Stimulated activated CD4-positive, alpha-beta T cell treated with anti-CD3 and anti-CD28 coated beads, TNF-alpha, amount 100 ng/mL, for 4 hours (primary cell): ENCODE measurements at places on chromosomes 1 and 21.

DNA sequence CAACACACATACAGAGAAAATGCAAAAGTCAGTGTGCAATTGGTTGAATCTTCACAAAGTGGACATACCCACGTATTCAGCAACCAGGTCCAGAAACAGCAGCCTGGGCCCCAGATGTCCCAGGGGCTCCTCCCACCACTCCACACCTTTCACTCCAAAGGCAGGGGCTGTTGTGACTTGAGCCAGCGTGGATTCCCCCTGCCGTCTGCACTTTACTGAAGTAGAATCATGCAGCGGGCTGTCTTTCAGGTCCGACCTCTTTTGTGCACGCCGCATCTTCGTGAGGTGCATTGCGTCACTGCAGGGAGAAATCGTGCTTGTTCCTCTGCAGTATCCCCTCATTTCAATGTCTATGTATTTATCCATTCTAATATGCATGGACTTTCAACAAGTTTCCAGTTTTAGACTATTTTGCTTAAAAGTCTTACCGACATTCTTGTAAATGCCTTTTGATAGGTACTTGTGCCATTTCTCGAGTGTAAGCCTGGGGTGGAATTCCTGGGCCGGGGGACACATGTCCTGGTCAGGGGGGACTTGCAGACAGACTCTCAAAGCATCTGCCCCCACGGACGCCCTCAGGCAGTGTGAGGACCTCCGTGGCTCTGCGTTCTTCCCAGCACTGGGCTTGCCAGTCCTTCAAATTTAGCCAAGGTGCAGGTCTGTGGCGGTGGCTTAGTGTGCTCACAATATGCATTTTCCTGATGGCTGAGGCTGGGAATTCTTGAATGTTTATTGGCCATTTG lies 29.3 kb upstream of the ACTRT2 start:
- DNase-seq = no peak

DNA sequence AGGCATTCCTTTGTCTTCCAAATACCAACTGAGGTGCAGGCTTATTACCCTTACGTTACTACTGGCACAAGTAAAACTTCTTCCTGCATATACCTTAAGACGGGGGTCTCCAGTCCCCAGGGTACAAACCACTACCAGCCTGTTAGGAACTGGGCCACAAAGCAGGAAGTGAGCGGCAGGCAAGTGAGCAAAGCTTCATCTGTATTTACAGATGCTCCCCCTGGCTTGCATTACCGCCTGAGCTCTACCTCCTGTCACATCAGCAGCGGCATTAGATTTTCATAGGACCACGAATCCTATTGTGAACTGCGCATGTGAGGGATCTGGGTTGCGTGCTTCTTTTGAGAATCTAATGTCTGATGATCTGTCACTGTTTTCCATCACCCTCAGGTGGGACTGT lies 113.1 kb downstream of the SLC45A1 start:
- DNase-seq = no peak

GRCh38 chr1:39488793-39489566 lies 2.5 kb upstream of the BMP8A start:
- DNase-seq = no peak

GRCh38 chr1:7252411-7253117 lies 467.3 kb downstream of the CAMTA1 start:
- no peak for DNase-seq

GRCh38 chr1:15110867-15111230 lies 42.7 kb upstream of the TMEM51 start:
- DNase-seq = no peak

DNA sequence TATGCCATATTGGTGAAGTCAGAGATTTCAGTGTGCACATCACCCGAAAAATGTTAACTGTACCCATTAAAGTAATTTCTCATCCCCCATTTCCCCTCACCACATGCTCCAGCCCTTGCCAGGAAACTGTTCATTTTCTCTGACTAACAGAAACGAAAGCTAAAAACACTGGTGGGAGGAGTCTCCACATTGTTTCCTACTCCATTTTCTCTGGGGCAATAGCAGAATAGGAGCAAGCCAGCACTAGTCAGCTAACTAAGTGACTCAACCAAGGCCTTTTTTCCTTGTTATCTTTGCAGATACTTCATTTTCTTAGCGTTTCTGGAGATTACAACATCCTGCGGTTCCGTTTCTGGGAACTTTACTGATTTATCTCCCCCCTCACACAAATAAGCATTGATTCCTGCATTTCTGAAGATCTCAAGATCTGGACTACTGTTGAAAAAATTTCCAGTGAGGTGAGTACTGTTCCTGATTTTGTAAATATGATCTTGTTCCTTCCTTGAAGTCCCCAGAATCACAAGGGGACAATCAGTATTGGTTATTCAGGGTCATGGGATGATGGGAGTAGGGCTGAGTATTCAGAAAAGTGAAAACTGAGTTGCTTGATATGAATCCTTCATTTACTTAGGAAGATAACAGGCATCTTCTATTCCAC lies at the start of gene IFI16:
IFI16 (plus strand) TSS at position 204 of the 658 bp plus-strand sequence. CDS start 4,774 bp downstream, outside the sequence.
- DNase-seq = no peak

DNA sequence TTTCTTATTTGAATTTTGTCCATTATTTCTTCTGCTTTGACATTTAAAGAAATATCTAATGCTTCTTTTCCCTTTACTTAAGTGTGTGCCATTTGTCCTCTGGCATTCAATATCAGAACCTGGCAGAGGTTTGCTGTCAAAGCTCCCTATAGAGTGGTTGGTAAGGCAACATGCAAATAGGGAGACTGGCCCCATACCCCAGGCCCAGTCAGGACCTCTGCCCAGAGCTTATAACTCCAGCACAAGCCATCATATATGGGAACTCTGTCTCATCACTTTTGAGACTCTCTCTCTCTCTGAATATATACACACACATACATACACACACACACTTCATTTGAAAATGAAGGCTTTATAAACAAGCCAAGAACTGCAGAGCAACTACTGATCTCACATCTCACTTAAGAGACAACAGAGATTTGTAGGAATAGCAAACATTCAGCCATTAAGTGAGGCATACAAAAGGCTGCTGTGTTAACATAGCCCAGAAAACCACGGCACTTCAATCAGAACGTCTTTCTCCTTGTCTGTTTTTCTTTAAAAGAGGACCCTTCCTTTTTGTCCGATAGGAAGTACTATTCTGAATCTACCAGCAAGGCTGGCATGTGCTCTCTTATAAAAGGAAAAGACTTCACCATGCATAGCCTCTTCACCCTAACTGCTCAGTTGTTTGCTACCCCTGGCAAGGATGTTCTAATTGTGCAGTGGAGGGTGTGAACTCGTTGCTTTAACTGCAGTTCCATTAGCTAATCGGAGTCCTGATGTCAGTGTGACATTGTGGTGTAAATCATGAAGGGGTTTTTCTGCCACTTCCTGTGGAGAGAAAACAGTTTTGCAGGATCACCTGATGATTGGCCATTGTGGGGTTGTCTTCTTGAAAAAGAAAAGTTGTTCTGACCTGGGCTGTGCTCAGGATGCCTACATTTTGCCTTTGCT lies 101.7 kb downstream of the NR5A2 start:
- no peak for DNase-seq

DNA sequence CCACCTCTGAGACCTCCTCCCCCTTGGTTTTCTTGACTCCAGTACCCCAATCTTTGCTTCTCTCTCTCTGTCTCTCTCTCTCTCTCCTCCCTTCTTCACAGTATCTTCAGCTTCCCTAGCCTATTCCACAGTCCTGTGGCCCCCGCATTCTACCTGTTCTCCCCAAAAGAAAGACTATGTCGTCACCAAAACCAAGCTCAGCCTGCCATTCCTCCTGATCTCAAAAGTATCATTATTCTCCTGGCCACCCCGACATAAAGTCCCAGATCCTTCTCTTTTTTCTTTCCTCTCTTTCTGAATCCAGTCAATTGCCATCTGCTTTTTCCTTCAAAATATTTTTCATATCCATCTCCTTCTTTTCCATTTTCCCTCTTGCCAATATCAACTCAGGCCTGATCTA lies 23.7 kb upstream of the KHDRBS1 start:
- no peak for DNase-seq

- DNase-seq = no peak
Measured at GRCh38 chr1:19374083-19374801, 62.1 kb downstream of the SLC66A1 start.

GRCh38 chr1:204136814-204137213 lies 15.0 kb downstream of the ETNK2 start:
- DNase-seq = no peak

DNA sequence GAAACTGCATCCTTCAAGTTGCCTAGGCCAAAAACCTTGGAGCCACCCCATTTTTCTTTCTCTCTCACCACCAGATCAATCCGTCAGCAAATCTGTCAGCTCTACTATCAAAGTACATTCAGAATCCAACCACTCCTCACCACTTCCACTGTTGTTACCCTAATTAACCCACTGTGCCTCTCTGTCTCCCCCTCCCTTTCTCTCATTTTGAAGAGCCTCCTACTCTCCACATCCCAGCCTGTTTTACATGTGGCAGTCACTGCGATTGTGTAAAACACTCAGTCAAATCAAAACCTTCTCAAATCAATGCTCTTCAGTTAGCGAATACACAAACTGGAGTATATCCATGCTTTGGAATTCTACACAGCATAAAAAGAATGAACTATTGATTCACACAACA lies 33.1 kb downstream of the ZNF684 start:
- no peak for DNase-seq

DNA sequence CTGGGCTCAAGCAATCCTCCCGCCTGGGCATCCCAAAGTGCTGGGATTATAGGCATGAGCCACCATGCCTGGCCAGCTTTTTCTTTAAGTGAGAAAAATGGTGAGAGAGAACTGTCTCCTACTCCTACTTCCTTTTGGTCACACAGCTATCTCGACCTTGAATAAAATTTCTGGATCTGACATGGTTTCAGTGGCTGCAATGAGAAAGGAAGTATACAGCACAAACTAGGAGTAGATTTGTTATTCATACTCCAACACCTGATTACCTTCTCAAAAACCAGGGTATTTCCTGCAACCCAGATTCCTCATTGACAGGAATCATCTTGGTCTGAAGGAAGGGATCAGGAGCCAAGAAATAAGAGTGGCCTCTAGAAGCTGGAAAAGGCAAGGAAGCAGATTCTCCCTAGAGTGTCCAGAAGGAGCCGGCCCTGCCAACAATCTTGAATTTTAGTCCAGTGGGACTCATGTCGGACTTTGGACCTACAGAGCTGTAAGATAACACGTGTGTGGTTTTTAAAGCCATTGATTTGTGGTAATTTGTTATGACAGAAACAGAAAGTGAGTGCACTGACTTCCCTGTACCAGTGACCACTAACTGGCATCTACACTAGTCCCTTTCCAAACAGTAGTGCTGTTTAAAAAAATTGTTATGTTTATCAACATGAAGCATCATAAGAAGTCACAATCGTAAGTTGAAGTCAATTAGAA lies 516.6 kb downstream of the SMYD3 start:
- DNase-seq = no peak

- DNase-seq = no peak
Measured at GRCh38 chr21:39385299-39386145, 36.6 kb upstream of the HMGN1 start.

GRCh38 chr1:113800487-113800886 lies 11.8 kb downstream of the RSBN1 start:
- no peak for DNase-seq

GRCh38 chr1:116923421-116923820 lies 13.7 kb downstream of the PTGFRN start:
- no peak for DNase-seq

GRCh38 chr1:91682882-91683597 lies 182.4 kb downstream of the CDC7 start:
- no peak for DNase-seq

GRCh38 chr1:151055581-151055980 lies 3.8 kb downstream of the CDC42SE1 start:
- no peak for DNase-seq

- no peak for DNase-seq
Measured at GRCh38 chr1:1941211-1941841, 22.2 kb upstream of the TMEM52 start.

DNA sequence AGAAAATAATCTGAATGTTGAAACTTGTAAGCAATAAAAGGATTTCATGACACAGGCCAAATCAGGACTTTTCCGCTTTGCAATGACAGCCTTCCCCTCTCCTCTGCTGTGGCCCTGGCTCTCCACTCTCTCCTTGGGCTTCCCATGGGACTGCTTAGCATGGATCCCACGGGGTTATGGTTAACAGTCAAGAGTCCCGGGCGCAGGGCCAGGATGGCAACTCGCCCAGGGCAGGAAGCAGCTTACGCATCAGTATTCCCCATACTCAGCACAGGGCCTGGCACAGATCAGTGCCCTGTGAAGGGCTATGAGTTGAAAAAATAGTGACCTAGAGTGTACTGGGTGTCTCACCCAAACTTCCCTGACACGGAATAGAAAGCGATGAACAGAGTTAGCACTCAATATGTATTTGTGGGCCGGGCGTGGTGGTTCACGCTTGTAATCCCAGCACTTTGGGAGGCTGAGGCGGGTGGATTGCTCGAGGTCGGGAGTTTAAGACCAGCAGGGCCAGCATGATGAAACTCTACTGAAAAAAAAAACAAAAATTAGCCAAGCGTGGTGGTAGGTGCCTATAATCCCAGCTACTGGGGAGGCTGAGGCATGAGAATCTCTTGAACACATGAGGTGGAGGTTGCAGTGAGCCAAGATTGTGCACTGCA lies 29.1 kb upstream of the GRHL3 start:
- no peak for DNase-seq

DNA sequence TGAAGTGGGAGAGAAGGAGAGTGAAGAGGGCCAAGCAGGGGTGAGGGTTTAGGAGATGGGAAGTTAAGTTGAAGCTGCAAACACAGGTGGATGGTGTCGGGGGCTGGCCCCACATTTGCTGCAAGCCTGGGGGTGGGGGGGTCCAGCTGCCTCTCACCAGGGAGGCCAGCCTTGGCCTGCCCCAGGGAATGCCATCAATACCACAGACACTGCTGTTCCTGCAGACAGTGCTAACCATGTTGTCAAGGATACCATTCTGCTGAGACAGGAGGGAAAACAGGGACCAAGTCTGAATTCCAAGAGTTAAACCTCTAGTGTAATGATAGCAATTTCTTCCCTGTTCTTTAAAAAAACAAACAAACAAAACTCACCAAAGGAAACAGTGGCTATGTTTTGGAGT lies 8.0 kb downstream of the MECR start:
- no peak for DNase-seq

DNA sequence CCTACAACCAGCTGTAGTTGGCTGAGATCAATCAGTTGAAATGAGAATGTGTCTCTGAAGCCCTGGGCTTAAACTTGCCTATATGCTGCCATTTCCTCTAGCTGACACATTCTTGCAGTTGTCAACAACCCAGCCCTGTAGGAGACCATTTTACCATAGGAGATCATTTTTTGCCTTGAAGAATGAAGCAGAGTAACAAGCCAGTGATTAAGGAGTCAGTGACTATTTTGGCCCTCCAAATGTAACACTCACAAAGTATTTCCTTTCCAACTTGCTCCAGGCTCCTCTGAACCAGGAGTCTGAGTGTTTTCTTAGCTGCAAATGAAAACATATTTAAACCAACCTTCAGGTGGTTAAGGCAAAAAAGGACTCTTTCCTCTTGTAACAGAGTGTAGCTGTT lies 183.5 kb downstream of the ZZZ3 start:
- no peak for DNase-seq

- DNase-seq = no peak
Measured at GRCh38 chr1:24151175-24151533, 8.2 kb upstream of the IL22RA1 start.

GRCh38 chr21:27419153-27419552 lies 452.3 kb upstream of the ADAMTS5 start:
- DNase-seq = no peak

GRCh38 chr1:231236208-231236591 lies 4.8 kb upstream of the GNPAT start:
- no peak for DNase-seq
